ENCODE measurements at places on chromosomes 7 and 10.

- DNase-seq: no peak
Measured at GRCh38 chr10:64863836-64864235, 1342.6 kb downstream of the REEP3 start.

GRCh38 chr10:127678091-127678490 is 58.9 kb upstream of the FOXI2 start:
- no peak for DNase-seq

DNA sequence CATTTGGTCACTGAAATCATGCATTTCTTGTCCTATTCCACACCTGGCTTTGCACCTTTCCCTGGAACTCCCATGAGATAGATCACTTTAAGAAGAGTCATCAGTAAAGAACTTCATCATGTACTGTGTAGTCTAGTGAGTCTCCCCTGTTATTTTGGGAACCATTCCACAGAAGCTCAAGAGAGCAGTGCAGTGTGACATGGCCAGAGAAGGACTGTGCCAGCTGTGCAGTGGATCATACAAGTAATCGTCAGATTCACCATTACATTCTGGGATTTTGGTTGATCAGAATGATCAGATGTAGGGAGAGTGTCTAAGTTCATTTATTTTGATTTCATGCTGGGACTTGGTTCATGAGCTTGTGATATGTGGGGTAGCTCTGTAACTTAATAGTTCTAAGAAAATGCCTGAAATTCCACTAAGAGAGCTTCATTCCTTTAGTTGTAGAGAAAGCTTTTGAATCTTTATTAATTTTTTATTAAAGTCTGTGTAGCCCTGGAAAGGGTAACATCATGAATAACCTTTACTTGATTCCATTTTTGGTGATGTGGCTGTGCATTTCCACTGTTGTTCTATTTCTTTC is 166.8 kb downstream of the SUGCT start:
- no peak for DNase-seq

- DNase-seq: peak; percentile 8
Measured at GRCh38 chr10:79583488-79584024, 23.3 kb upstream of the SFTPA2 start.

GRCh38 chr7:137895301-137896221 is 48.8 kb upstream of the DGKI start:
- DNase-seq: peak; percentile 82

DNA sequence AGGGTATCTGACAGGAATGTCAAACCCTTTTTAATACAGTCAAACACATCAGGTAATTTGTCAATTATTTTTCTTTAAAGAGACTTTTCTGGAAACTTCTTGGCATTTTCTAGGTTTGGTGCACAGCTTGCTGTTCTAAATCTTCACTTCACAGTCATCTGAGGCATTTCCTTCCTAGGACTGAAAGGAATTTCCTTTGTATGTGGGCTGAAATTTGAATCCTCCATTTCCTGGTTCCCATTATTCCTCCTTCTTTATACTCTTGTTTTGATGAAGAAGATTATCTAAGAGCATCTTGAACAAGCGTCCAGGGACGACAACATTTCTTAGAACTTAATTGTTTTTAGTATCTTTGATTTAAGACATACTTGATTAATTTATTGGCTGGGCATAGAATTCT is 24.9 kb downstream of the CALD1 start:
- DNase-seq: no peak

GRCh38 chr10:86188326-86188725 is 178.3 kb downstream of the GRID1 start:
- no peak for DNase-seq

DNA sequence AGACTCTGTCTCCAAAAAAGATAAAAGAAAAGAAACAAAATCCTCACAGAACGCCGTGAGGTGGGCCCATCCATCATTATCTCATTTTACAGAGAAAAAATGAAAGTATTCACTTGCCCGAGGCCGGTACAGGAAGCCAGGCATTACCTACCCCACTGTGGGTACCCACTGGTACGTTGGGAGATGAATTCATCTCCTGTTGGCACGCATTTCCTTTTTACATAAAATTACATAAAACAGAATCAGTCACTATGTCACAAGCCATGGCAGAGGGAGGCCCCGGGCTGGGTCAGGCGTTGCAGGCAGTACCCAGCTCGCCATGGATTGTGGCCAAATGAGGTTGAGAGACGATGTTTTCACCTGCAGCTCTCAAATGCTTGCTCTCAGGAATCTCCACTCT is 38.6 kb upstream of the TNRC18 start:
- no peak for DNase-seq

DNA sequence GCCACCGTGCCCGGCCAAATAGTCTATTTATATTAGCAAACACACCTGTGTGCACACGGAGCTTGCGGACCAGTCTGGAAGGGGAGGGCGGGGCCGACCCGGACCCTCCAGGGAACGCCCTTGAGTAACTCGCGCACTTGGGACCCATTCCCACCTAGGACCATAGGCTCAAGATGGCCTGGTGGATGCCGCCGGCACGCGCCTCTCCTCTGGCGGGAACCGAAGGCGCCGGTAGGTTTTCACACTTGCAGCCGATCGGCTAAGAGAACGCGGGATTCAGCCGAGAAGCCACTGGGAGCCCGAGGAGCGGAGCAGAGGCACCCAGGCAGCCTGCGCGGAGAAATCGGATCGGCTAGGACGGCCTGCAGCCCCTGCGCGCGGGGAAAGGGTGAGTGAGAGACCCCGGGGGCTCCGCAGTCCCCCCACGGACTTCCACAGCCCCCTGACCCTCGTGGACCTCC is 18.9 kb downstream of the IFT22 start:
- DNase-seq: no peak

DNA sequence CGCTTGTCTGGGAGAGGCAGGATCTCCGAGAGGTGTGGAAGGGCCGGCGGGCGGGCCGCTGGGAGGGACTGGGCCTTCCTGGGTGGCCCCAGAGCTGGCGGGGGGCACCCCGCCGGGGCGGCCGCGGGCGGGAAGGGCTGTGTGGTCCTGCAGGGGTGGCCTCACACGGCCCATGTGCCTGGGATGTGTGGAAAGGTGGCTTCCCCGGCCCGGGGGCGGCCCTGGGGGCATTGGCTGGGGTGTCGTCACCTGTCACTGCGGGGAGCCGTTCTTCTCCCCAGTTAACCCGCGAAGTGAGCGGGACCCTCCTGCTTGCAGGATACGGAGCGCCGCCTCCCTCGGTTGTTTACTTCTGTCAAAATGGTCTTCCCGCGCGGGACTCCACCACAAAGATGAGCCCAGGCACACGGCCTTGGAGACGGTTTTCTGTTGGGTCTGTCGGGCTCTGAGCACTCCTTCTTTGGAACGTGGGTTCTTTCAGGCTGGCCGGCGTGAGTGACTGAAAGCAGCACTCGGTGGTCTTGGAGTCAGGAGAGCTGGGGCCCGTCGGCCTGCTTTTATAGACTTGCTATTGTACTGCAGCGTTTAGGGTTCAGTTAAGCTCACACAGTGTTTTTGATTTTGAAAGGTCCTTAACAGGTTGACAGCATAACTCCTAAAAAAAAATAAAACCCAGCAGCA is 700 bp downstream of the SMC3 start:
- DNase-seq: peak; percentile 58

GRCh38 chr7:27779873-27780272 is 39.9 kb downstream of the TAX1BP1 start:
- no peak for DNase-seq
